ENCODE measurements at places on chromosomes 5 and 9. TPM values are rescaled to one million over a fixed set of nuclear protein-coding genes. Genes with fewer than 3 reads are reported as not detected.

GRCh38 chr9:124220946-124221451 is 36.8 kb upstream of the NEK6 start:
- H3K27ac ChIP-seq = no peak overlapping the region
- no peak overlapping the region for H3K4me3 ChIP-seq
- no peaks in the 10 kb centered on the region for H3K36me3 ChIP-seq
- peaks cover 8% of the 10 kb centered on the region for H3K27me3 ChIP-seq

DNA sequence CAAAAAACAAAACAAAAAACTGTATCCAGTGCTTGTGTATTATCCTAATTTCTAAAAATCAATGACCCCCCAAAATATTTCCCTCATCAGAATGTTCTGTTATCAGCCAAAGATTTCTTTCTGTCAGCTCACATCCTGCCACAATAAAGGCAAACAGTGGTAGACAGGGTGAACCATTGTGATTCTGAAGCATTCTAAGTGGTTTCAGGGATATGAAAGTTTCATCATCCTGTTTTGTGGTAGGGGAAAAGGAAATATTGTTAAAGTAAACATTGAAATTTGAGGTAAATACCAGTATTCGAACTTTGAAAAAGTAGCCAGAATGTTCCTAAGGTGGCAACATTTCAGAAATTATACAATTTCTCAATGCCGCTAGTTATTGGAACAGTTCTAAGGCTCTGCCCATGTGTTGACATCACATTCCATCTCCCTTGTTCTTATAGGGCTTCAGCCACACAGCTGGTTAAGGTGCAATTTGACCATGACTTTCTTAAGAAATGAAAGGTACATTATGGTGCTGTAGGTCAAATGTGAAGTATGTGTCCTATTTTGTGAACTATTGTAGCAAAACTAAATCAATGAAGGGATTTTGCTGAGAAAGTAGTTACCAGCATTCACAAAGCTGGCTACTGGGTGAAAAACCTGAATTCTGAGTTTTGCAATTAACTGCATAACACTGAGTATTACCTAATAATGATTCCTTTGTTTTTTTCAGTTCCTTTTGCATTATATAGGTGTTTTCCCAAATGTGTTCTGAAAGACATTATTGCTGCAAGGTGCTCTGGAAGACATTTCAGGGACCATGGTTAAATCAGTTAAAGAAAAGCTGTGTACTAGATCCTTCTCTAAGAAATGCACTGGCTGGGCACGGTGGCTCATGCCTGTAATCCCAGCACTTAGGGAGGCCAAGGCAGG is 107.6 kb upstream of the RASGRF2 start:
- H3K27ac ChIP-seq = no peak overlapping the region
- no peaks in the 10 kb centered on the region for H3K27me3 ChIP-seq
- no peaks in the 10 kb centered on the region for H3K4me1 ChIP-seq
- H3K4me3 ChIP-seq = no peak overlapping the region
- no peak for DNase-seq

DNA sequence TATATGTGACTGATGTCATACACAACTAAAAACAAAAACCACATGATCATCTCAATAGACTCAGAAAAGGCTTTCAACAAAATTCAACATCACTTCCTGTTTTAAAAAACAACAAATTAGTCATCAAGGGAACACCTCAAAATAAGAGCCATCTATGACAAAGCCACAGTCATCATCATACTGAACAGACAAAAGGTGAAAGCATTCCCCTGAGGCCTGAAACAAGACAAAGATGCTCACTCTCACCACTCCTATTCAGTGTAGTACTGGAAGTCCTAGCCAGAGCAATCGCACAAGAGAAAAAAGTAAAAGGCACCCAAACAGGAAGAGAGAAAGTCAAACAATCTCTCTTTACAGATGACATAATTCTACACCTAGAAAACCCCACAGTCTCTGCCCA is 893.5 kb upstream of the EDIL3 start:
- H3K4me1 ChIP-seq = no peaks in the 10 kb centered on the region
- H3K36me3 ChIP-seq = no peaks in the 10 kb centered on the region
- no peak overlapping the region for H3K27ac ChIP-seq
- H3K4me3 ChIP-seq = no peak overlapping the region
- H3K27me3 ChIP-seq = no peaks in the 10 kb centered on the region
- no peak for DNase-seq

- peak overlapping the region; percentile 89 for H3K4me3 ChIP-seq
- no peaks in the 10 kb centered on the region for H3K36me3 ChIP-seq
Measured at GRCh38 chr5:80654054-80654390, 430 bp upstream of the MSH3 start.

DNA sequence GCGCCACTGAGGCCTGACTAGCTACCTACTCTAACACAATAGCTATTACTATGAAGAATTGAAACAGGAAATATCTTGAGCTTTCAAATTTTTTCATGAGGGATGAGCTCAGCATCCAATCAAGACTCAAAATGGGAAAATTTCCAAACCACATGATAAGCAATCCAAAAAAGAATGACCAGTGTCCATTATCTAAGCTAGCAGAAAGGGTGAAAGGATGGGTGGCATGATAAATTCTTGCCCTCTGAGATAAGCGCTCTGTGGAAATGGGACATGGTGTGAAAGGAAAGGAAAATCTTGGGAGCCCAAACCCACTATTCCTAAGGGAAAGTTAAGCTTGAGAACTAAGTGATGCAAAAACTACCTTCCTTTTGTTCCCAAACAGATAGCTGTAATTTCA is 170.2 kb upstream of the NREP start:
- peaks cover 52% of the 10 kb centered on the region for H3K4me1 ChIP-seq
- no peaks in the 10 kb centered on the region for H3K27me3 ChIP-seq
- no peaks in the 10 kb centered on the region for H3K36me3 ChIP-seq
- DNase-seq = peak; percentile 3

GRCh38 chr9:116325924-116326323 is 172.3 kb downstream of the PAPPA start:
- H3K36me3 ChIP-seq = no peaks in the 10 kb centered on the region
- H3K27me3 ChIP-seq = no peaks in the 10 kb centered on the region
- H3K4me1 ChIP-seq = peaks cover 10% of the 10 kb centered on the region

DNA sequence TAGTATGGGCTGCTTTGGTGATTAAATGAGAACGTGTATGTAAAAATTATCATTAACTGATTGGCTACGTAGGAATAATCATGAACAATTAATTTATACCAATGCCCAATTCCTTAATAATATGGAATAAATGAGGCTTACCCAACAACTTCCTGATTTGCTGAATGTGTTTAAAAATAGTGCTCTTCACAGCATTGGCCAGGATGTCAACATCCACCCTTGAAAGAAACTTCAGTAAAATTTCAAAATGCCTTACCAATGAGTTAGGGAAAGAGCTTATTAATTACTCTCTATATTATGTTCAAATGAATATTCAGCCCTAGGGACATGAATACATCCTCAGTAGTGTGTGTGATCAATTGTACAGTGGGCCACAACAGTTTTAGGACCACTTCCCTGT is 401.4 kb downstream of the PSAT1 start:
- H3K27me3 ChIP-seq = no peaks in the 10 kb centered on the region
- H3K27ac ChIP-seq = peak overlapping the region; percentile 48
- no peaks in the 10 kb centered on the region for H3K36me3 ChIP-seq
- peaks cover 16% of the 10 kb centered on the region for H3K4me1 ChIP-seq

DNA sequence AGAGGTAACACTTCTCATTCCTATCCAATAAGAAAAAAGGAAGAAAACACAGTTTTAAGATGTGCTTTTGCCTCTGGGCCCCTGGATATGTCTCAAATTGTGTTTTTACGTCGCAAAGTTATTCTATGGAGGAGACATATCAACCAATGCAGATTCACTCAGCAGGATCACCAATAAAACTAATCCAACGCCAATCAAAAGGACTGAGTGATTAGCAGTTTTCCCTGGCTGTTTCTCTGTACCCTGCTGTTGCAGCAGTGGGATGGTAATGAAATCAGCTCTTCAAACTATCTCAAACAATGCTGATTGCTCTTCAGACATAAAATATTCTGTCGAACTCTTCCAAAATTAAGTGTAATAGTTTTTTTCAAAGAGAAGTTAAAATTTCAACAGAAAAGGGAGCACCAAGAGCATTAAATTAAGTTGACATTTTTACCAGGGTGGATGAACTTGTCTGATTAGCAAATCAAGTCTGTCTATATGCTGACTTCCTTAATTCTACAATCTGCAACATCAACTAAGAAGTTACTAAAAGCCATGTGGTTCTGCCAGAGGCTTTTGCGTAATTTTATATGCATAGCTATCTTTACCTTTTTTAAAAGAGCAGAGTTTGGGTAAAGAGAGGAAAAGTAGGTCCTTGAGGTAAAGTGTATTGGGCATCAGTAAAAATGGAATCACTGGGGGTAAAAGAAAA is 9.7 kb upstream of the HK3 start:
- H3K4me1 ChIP-seq = no peaks in the 10 kb centered on the region
- H3K4me3 ChIP-seq = no peak overlapping the region
- H3K36me3 ChIP-seq = peaks cover 48% of the 10 kb centered on the region
- H3K27ac ChIP-seq = no peak overlapping the region

GRCh38 chr5:44833249-44833648 is 24.5 kb downstream of the MRPS30 start:
- no peaks in the 10 kb centered on the region for H3K27me3 ChIP-seq
- no peak overlapping the region for H3K4me3 ChIP-seq
- H3K27ac ChIP-seq = no peak overlapping the region
- H3K36me3 ChIP-seq = no peaks in the 10 kb centered on the region

CCDC192 gene
- not detected for total RNA-seq

GNE gene
- 25.3 TPM for total RNA-seq

FAM163B gene
- total RNA-seq = not detected

SLC34A3 gene
- total RNA-seq = not detected

PCDHB5 gene
- 2.9 TPM for total RNA-seq
